Right kidney (tissue), 9 donors: ENCODE measurements at places on chromosomes 13 and 19.

DNA sequence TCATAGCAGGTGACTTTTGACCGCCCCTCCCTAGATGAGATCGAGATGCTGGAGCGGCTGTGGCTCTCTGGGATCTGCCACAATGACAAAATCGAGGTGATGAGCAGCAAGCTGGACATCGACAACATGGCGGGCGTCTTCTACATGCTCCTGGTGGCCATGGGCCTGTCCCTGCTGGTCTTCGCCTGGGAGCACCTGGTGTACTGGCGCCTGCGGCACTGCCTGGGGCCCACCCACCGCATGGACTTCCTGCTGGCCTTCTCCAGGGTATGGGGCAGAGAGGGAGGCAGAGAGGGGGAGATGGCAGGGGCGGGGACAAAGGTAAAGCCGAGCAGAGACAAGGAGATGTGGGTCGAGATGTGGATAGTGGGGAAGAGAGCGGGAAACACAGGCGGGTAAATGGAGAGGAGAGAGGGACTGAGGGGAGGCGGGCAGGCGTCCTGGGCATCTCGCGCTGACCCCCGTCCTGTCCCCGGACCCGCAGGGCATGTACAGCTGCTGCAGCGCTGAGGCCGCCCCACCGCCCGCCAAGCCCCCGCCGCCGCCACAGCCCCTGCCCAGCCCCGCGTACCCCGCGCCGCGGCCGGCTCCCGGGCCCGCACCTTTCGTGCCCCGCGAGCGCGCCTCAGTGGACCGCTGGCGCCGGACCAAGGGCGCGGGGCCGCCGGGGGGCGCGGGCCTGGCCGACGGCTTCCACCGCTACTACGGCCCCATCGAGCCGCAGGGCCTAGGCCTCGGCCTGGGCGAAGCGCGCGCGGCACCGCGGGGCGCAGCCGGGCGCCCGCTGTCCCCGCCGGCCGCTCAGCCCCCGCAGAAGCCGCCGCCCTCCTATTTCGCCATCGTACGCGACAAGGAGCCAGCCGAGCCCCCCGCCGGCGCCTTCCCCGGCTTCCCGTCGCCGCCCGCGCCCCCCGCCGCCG is 3.4 kb upstream of the GRWD1 start:
- DNase-seq = no peak

DNA sequence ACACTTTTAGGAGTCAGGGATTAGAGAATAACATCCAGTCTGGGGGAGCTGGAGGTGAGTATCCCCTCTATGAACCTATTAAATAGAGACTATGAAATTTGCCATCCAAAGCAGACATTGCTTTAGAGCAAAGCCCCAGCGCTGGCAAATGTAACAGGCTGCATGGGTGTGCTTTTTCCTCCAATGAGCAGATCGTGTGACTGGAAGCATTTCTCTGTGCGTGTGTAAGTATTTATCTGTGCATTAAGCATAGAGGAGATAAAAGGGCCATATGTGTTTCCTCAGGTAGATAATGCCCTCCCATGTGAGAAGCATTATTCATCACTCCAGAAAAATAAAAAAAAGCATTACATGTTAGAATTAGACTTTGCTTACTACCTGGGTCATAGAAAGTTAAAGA is 924 bp downstream of the TNFSF13B start:
- DNase-seq = no peak

DNA sequence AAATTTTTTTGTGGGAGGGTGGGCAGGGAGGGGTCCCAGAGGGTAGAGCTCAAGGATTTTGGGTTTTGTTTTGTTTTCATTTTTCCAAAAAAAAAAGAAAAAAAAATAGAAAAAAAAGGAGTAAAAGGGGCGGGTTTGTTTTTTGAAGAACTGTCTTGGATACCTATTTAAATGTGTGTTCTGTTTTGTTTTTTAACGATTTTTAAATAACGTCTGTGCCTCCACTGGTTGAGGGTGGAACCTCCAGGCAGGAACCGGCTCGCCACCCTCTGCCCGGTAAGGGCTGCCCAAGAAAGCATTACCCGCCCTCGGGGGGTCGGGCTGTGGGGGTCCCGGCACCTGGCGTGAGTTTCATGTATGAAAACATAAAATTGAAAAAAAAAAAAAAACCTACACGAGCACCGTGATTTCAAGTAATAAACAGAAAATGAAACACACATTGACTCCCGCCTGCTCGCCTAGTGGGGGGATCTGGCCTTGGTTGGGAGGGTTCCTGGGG is 10.4 kb downstream of the MIDN start:
- DNase-seq = peak; percentile 57

GRCh38 chr13:112134391-112135075 is 67.6 kb downstream of the SOX1 start:
- DNase-seq = no peak

DNA sequence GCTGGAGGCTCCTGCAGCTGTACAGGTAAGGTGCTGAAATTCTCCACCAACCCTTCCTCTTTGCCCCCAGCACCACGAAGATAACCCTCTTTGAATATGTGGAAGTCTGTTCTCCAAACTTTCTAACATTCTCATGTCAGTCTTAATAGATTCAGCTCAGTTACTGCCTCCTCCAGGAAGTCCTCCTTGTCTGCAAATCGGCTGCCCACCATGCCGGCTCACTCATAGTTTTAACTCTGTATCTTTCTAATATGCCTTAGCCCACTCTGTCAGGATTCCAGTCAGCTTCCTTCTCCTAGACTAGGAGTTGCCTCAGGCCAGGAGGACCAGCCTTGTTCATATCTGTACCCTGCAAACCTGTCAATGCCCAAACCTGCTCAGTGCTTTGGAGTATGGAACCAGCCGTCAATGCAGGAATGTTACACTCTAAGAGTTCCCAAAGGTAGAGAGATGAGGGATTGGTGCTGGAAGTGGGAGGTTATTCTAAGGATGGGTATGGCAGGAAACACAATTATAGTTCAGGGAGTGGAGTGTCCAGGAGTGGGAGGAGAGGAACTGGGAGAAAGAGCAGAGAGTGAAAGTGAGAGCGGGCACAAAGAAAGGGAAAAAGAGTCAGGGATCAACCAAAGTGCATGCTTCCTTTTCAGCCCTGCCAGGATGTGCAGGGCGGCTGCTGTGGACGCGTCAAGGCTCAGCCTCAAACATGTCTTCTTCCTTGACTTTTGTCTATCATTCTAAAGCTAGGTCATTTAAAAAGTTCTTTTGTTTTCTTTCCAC is 38.0 kb upstream of the ALOX5AP start:
- no peak for DNase-seq

DNA sequence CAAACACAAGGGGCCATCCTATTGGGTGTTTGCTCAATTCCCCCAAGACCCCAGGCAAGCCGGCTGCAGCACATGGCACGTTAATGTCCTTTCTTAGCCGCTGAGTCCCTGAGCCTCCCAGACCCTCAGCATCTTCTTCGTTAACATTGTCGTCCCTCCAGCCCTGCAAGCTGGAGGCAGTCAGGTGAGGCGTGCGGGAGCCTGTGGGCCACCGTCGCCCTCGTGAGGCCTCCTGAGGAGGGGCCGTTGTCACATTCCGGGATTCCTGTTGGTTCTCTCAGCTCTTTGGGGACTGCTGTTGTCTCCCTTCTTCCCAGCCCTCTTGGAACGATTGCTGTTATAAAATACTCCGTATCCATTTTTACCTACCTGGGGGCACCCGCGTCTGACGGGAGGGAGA is 140.6 kb downstream of the KDM4B start:
- no peak for DNase-seq

GRCh38 chr13:60273971-60274527 is 110.3 kb upstream of the DIAPH3 start:
- DNase-seq = no peak

DNA sequence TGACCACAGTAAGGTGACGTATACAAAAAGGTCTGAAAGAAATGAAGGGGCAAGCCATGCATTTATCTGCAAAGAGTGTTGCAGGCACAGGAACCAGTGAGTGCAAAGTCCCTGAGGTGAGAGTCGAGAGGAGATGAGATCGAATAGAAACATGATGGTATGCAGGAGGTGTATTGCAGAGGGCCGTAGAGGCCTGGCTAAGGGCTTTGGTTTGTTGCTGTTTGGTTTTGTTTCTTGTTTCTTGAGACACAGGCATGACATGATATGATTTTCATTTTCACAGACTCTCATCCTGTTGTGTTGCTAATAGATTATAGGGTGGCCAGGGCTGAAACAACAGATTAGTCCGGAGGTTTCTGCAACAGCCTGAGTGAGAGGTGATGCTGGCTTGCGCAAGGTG is 80.4 kb downstream of the HSPH1 start:
- no peak for DNase-seq

- DNase-seq = no peak
Measured at GRCh38 chr19:42312370-42312769, 739 bp upstream of the TMEM145 start.

DNA sequence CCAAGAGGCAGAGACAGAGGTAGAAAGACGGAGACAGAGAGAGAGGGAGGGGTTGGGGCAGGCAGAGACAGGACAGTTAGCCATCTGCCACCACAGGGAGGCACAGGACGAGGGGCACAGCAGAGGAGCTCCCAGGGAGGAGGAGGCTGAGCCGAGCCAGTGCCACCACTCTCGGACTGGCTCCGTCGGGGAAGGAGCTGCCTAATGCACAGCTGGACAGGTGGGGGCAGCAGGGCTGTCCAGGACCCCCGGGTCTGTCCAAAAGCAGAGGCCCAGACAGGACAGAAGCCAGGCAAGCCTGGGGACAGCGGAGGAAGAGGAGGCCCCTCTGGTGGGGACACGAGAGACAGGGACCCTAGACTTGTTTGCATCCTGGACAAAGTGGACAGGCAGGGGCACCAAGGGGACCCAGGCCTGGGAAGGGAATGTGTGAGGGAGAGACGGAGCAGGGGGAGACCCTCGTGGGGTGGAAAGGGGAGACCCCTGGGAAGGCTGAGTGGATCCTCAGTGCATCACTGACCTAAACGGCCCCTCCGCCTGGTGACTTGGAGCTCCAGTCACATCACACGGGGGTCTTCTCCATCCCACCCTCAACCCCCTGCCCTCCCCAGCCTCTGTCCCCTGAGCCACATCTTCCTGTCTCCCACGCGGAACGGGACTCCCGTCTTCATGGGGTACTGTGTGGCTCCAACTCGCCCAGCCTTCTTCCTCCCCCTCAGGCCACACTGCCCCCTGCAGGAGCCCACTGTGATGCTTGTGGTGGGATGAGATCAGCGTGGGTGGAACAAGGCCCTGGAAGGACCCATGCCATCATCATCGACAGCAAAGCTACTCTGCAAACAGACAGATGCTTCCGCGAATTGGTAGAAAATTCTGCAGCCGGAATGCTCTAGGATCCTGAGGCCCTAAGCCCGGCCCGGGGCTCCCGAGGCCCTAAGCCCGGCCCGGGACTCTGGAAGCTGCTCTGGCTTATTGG is 915 bp downstream of the F10 start:
- no peak for DNase-seq

GRCh38 chr19:52635786-52636570 is 2.2 kb downstream of the ZNF83 start:
- DNase-seq = no peak

DNA sequence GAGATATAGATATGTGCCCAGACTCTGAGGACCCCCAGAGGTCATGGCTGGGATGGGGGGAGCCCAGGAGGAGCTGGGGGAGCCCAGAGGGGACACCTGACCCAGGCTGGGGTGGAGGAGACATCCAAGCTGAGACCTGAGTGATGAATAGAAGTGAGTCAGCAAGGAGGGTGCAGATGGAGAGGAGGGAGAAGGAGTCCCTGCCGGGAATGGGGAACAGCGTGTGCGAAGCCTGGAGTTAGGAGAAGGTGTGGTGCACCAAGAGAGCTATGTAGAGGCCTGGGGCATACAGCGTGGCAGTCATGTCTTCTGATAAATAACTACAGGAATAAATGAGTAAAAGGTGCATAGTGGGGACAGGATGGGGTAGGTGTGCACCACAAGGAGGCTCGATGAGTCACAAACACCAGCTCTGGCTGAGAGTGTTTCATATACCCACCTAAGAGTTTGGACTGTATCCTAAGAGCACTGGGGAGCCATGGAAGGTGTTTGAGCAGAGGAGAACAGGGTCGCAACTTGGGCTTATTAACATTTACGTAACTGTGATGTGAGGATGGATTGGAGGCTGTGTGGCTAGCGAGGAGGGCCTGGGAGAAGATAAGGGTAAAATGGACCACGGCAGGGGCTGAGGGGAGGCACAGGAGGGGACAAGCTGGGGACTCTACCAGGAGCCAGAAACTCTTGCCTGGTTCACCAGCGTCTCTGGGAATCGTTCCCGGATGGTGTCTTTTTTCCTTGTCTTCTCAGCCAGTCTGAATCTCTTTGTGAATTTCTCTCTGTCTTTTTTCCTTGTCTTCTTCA is 1.4 kb downstream of the CEACAM18 start:
- no peak for DNase-seq

DNA sequence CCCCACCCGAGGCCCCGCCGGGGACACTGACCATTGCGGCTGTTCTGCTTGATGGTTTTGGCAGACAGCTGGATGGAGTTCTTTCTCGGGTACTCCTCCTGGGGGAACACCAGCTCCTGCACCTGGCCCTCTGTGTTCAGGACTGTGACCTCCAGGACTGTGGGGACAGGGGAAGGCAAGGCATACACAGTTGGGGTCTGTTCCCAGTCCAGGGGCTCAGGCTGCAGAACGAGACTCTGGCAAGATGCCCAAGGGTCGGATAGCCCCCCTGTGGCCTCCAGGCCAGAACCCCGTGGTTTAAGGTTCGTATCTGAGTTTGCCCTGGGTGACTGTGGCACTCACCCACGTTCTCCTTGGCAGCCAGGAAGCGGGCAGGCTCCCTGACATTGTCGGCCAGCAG is 22.7 kb upstream of the ASF1B start:
- no peak for DNase-seq

DNA sequence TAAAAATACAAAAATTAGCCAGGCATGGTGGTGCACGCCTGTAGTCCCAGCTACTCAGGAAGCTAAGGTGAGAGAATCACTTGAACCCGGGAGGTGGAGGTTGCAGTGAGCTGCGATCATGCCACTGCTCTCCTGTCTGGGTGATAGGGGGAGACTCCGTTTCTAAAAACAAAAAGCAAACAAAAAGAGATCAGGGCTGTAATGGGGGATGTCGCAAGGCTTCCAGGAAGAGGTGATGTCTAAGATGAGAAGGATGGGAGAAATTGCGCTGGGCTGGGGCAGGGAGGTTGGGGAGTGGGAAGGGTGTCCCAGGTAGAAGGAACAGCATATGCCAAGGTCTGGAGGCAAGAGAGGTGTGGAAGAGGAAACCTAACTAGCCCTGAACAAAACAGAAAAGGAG is 36.1 kb downstream of the PTPRS start:
- DNase-seq = no peak

DNA sequence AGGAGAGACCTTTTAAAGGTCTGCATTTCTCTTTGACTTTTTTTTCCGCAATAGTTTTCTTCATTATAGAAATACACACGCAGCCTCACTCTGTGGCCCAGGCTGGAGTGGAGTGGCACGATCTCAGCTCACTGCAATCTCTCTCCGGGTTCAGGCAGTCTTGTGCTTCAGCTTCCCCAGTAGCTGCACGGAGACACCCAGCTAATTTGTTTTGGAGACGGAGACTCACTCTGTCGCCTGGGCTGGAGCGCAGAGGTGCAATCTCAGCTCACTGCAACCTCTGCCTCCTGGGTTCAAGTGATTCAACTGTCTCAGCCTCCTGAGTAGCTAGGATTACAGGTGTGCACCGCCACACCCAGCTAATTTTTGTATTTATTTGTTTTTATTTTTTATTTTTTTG is 11.7 kb upstream of the MKNK2 start:
- DNase-seq = no peak
